Mesothelial cell of epicardium (in vitro differentiated cells): ENCODE measurements at places on chromosomes 4 and X. TPM values are rescaled to one million over a fixed set of nuclear protein-coding genes. Genes with fewer than 3 reads are reported as not detected.

The MAMLD1 gene
- total RNA-seq, result 0.93 to 1.4 TPM (median 1.2 TPM) in 3 replicates

The TMEM144 gene
- total RNA-seq, result 5.4 to 6.3 TPM (median 5.7 TPM) in 3 replicates

The DDX53 gene
- total RNA-seq, result not detected in 3 replicates

The SLC7A11 gene
- total RNA-seq, result 2.8 to 3.4 TPM (median 3.0 TPM) in 3 replicates

The CYLC1 gene
- total RNA-seq, result not detected in 3 replicates

The CBR4 gene
- total RNA-seq, result 44.9 to 46.3 TPM (median 45.8 TPM) in 3 replicates

The ATP8A1 gene
- total RNA-seq, result 13.0 to 15.7 TPM (median 14.0 TPM) in 3 replicates

The GSX2 gene
- total RNA-seq, result not detected in 3 replicates

The CYSLTR1 gene
- total RNA-seq, result 0.54 to 0.68 TPM (median 0.62 TPM) in 3 replicates

The PAGE5 gene
- total RNA-seq, result not detected in 3 replicates

The ANXA10 gene
- not detected in 3 replicates for total RNA-seq

DNA sequence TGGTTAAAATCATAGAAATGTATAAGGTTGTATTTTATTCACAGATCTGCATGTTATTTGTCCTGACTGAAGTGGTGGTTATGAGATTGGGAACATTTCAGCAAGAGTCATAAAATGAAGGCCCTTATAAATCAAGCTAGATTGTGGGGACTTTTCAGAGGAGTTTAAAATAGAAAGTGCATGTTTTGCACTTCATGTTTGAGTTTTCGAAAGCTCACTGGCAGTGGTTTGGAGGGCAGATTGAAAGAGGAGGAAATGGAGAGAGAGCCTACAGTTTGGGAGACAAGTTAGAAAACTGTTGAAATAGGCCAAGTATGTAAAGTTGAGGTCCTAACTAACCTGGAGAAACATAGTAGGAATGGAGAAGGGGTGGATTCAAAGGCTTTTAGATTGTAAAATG is 124.9 kb downstream of the KDM6A start:
- no peak for DNase-seq
- no peaks in the 10 kb centered on the region for H3K27me3 ChIP-seq
- H3K4me1 ChIP-seq, result peaks cover 37% of the 10 kb centered on the region

DNA sequence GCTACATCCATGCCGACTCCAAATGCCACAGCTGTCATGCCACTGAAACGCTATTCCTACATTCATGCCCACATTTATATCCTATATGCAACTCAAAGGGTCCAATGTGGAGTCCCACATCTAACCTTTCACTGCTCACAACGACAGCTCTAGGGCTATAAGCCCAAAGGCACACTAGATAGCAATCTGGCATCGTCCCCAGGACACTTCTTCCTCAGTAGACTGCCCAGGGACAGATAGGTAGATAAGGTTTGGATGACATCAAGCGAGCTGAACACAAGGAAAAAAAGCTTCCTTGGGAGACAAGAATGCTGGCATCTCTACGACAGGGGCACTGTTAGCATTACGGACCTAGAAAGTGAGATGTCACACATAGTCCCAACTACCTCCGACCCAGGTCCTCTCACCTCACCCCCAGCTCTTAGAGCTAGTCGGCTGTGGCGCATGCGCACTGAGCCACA is 685 bp downstream of the RAB9B start:
- no peak overlapping the region for H3K27ac ChIP-seq
- no peaks in the 10 kb centered on the region for H3K4me1 ChIP-seq
- DNase-seq, result no peak
- peaks cover 33% of the 10 kb centered on the region for H3K27me3 ChIP-seq

GRCh38 chr4:126209147-126209546 is 894.4 kb downstream of the FAT4 start:
- no peak overlapping the region for H3K4me3 ChIP-seq
- no peak for DNase-seq
- no peak overlapping the region for H3K27ac ChIP-seq
- no peaks in the 10 kb centered on the region for H3K4me1 ChIP-seq

DNA sequence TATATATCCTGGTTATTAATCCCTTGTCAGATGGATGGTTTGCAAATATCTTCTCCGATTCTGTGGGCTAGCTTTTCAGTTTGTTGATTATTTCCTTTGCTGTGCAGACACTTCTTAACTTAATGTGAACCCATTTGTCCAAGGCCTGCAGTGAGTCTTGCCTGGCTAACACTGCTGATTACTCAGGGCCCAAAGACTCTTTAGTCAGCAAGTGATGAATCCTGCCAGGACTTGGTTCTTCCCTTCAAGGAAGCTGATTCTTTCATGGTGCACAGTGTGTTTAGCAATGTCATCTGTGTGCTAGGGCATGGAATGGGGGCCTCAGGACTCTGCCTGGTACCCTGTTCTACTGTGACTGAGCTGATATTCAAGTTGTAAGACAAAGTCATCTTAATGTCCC is 81.8 kb upstream of the TEX13A start:
- no peak overlapping the region for H3K4me3 ChIP-seq
- no peaks in the 10 kb centered on the region for H3K27me3 ChIP-seq
- no peaks in the 10 kb centered on the region for H3K36me3 ChIP-seq
- H3K4me1 ChIP-seq, result no peaks in the 10 kb centered on the region
- H3K27ac ChIP-seq, result no peak overlapping the region

GRCh38 chr4:2046031-2046961 is 12.8 kb upstream of the NAT8L start:
- no peak for DNase-seq
- H3K27me3 ChIP-seq, result peaks cover 21% of the 10 kb centered on the region
- H3K4me3 ChIP-seq, result no peak overlapping the region
- no peaks in the 10 kb centered on the region for H3K36me3 ChIP-seq
- H3K27ac ChIP-seq, result no peak overlapping the region

DNA sequence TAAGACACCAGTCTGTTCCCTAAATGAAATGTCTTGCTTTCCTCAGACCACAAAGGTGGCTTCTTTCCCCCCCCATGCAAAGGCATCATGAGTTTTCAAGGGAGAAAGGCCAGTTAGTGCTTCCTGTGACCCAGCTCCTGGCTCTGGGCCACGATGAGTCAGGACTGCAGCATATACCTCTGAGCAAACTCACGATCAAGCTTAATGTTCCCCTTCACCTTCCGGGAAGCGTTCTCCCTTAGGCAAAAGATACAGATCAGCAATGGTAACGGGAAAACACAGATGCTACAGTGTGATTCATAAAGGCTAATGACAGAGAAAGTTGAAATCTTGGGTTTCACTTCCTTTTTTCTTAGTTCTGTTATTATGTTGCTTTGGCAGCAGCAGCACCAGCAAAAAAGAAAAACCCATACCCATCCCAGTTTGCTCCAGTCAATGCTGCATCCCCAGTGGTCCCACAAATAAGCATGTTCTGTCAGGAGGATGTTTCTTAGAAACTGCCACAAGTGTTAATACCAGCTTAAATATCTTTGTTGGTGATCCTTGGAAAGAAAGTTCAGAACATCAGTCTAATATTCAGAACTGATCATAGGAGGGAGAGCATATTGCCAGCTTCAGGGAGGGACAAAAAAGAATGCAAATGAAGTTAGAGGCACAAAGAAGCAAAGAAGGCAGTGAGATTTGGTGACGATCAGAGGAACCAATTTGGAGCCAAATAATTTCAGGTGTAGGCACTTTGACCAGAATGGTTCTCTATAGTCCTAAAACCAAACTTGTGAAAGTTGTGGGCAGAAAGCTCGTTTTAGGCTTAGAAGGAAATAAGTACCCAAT is 41.2 kb downstream of the LONRF3 start:
- no peak overlapping the region for H3K27ac ChIP-seq
- no peaks in the 10 kb centered on the region for H3K4me1 ChIP-seq
- no peak overlapping the region for H3K4me3 ChIP-seq
- H3K27me3 ChIP-seq, result no peaks in the 10 kb centered on the region
- DNase-seq, result no peak

- H3K36me3 ChIP-seq, result no peaks in the 10 kb centered on the region
- H3K27me3 ChIP-seq, result no peaks in the 10 kb centered on the region
- H3K4me1 ChIP-seq, result no peaks in the 10 kb centered on the region
Observed at GRCh38 chrX:29813174-29813573, 402.2 kb upstream of the MAGEB2 start.

- no peaks in the 10 kb centered on the region for H3K27me3 ChIP-seq
- no peak overlapping the region for H3K27ac ChIP-seq
- H3K36me3 ChIP-seq, result no peaks in the 10 kb centered on the region
- peaks cover 15% of the 10 kb centered on the region for H3K4me1 ChIP-seq
- H3K4me3 ChIP-seq, result no peak overlapping the region
Observed at GRCh38 chr4:107742791-107743190, 22.8 kb upstream of the PAPSS1 start.

DNA sequence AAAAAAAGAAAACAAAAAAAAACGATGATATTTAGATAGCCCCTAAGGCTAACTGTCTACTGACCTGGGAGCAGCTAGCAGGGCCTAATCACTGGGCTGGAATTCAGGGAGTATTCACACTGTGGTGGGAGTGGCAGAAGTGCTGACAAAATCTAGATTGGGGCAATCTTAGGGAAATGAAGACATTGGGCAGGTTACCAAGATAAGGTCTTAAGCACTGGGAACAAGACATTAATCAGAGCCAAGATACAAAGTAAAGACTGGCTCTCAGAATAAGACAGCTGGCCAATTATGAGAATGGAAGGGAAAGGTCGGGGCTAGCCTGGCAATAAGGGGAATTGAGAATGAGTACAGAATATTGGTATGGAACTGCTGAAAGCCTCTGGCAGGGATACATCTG is 100.2 kb upstream of the GRIA3 start:
- H3K36me3 ChIP-seq, result no peaks in the 10 kb centered on the region
- no peak for DNase-seq
- H3K27me3 ChIP-seq, result no peaks in the 10 kb centered on the region
- H3K27ac ChIP-seq, result no peak overlapping the region
- H3K4me1 ChIP-seq, result no peaks in the 10 kb centered on the region
- no peak overlapping the region for H3K4me3 ChIP-seq

DNA sequence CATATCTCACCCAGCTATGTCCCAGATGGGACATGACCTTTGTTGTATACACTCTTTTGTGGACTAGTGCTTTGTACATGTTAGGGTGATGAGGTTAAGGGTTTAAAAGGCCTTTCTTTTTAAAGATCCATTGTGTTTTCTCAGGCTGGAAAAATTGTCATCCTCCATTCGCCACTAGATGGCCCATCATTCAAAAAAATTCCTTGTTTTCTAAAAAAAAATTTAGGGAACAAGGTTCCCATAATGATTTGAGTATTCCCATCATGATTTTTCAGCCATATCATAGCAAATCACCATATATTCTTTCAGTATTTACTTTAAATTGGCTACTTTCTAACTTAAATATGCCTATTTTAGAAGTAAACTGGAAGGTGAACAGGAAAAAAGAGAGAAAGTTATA is 91.9 kb upstream of the TMEM164 start:
- H3K36me3 ChIP-seq, result no peaks in the 10 kb centered on the region
- H3K4me1 ChIP-seq, result peaks cover 1% of the 10 kb centered on the region
- no peak overlapping the region for H3K27ac ChIP-seq
- H3K27me3 ChIP-seq, result peaks cover 15% of the 10 kb centered on the region

DNA sequence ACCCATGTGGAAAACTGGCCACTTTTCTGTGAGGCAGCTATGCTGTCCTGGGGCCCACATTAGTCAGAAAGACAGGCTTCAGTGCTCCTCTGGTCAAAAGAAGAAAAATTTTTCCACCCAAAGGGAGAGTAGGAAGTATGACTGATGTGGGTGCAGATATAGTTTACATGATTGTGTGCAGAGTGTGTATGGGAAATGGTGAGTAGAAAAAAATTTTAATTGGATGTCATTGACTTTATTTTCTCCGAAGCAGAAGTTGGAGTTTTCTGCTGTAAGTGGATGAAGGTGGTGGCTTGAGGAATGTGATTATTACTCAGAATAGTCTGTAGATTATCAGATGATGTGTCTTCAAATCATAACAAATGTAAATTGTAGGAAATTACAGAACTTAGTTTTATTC is 241.5 kb upstream of the IGFBP7 start:
- H3K27ac ChIP-seq, result no peak overlapping the region
- no peak for DNase-seq
- H3K4me3 ChIP-seq, result no peak overlapping the region
- no peaks in the 10 kb centered on the region for H3K27me3 ChIP-seq
- no peaks in the 10 kb centered on the region for H3K4me1 ChIP-seq
- no peaks in the 10 kb centered on the region for H3K36me3 ChIP-seq

DNA sequence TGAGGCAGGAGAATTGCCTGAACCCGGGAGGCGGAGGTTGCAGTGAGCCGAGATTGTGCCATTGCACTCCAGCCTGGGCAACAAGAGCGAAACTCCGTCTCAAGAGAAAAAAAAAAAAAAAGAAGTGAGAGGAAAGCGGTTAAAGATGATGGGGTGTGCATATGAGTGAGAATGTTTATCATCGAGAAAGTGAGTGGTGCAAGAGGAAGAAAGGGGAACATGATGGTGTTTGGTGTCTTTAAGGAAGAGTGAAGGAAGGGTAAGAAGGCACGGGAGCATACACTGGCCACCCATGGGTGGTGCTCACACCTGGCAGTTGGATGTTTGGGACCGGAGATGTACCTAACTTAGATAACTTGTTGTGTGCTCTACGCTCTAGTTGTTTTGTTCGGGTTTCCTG is 62.2 kb downstream of the STOX2 start:
- H3K27me3 ChIP-seq, result no peaks in the 10 kb centered on the region
- no peak for DNase-seq
- peaks cover 48% of the 10 kb centered on the region for H3K4me1 ChIP-seq
- peaks cover 17% of the 10 kb centered on the region for H3K36me3 ChIP-seq

DNA sequence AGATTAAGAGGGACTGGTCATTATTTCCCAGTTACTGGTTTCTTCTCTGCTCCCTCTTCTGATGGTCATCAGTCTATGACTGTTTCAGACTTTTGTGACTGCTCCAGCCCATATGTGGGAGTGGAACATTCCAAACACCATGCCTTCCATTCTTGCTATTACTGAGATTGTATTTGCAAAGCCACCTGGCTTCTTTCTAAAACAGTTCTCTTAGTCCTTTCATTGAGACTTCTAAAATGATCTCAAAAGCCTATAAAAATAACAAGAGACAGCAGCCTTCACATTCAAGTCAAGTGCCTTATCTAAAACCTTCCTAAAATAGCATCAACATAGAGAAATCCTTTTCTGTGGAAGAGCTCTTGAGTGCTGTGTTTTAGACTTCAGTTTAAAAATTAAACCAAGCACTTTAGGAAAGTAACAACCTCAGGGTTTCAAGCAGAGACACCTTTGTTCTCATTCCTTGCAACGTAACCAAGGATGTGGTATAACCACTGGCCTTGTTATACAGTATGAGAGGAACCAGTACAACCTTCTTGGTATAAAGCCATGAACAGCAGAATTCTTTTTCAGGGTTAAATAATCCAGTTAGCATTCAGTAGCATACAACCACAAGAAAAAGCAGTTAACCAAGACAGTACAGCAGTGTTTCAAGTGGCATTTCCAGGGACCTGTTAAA is 97.1 kb downstream of the NFKB1 start:
- peaks cover 14% of the 10 kb centered on the region for H3K4me1 ChIP-seq
- H3K36me3 ChIP-seq, result peaks cover 45% of the 10 kb centered on the region
- no peaks in the 10 kb centered on the region for H3K27me3 ChIP-seq
- DNase-seq, result no peak

DNA sequence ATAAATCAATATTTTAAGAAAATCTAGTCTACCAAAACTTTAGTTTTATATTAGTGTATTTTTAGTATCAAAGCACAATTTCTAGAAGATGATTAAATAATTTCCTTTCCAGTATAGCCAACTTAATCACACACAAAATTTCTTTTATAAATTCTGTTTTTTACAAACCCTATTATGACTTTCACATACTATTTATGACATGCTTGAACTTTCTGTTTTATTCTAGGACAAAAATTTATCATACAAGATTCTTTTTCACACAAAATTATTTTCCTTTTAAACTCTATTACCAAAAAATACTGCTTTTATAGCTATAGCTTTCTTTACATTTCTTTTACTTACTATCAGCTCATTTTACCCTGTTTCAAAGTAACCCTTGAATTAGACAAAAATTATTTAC is 149.5 kb downstream of the OR13H1 start:
- H3K4me1 ChIP-seq, result no peaks in the 10 kb centered on the region
- no peaks in the 10 kb centered on the region for H3K27me3 ChIP-seq
- H3K4me3 ChIP-seq, result no peak overlapping the region
- DNase-seq, result no peak
